Kidney (tissue), 22 donors: ENCODE measurements at places on chromosomes 7 and 10.
A peak's percentile ranks its signal among the peaks of the same experiment; 100 is the strongest.

- no peak for DNase-seq
Observed at GRCh38 chr10:76126607-76127527, 695.4 kb downstream of the LRMDA start.

DNA sequence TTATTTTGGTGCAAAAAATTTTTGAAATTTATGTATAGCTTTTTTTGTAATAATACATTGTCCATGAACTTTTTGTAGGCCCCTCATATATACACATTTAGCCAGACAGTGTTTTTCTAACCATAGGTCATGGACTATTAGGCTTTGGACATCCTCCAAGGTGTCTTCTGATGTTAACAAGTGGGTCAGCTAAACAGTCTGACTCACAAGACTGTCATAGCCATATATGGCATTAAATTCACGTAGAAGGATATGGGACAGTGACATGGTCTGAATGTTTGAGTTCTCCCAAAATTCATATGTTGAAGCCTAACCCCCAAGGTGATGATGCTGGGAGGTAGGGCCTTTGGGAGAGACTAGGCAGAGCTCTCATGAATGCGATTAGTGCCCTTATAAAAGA is 14.0 kb upstream of the NUB1 start:
- DNase-seq, result no peak

DNA sequence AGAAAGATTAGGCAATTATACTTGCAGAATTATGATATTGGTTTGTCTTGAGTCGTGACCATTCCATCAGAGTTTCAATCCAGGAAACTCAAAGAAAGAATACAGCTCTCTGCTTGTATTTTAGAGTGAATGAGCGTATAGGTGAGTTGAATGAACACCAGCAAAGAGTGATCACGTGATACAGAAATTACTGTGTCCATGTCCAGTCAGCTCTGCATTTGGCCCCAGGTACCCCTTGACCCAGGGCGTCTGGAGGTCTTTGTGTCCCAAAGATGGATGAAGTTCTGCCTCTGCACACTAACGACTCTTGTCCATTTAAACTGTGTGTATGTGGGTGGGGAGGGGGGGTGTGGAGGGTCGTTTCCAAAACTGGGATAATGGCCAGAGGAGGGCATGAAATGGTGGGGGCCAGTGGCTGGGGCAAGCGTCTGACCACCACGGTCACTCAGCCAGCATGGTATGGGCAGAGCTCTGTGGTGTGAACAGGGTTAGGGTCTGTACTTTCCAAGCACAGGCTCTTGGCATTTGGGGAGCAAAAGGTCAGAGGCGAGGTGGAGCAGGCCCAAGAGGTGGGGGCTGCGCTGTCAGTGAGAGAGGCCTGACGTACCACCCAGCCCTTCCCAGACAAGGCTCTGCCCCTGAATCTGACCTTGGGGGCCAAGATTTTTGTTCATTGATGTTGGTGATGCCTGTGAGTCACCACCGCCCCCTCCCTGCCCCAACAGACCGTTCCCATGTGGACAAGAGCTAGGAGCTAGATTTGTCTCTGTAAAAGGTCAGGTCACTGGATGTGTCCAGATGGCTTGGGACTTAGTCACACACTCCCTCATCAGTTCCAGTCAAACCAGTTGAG is 1.4 kb downstream of the PTPRE start:
- DNase-seq, result no peak

GRCh38 chr7:82442492-82443035 is 1.0 kb downstream of the CACNA2D1 start:
- peak; percentile 49 for DNase-seq

GRCh38 chr10:19570120-19570519 is 246.1 kb upstream of the PLXDC2 start:
- no peak for DNase-seq

DNA sequence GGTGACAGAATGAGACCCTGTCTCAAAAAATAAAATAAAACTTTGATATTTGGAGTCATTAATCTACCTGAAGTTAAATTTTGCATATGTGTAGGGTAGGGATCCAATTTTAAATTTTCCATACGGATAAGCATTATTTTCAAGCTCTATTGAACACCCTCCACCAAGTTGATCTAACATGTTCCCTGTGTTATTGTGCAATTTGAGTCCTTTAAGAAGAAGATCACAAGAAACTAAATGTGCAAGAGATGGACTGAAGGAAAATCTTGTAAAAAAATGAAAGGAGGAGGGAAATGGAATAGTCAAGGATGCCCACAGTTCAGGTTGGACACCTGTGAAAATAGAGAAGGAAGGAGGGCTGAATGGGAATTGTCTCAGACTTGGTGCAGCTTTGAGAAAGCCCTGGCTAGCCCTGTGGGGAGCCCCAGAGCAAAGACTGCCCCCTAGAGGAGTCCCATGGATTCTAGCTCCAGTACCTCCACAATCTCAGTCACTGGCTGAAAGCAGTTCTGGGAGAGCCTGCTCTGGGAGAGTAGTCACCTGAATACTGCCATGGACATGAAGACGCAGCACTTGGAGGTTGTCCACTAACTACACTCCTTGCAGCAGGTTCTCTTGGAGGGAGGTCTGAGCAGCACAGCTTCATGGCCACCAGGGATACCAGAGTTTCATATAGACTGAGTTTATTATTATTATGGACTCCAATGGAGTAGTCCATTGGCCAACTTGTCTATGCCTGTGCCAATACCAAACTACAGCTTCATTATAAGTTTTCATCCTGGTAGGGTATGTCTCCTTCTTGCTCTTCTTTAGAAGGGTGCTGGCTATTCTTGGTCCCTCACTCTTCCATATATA is 5.7 kb upstream of the TIAL1 start:
- DNase-seq, result no peak

DNA sequence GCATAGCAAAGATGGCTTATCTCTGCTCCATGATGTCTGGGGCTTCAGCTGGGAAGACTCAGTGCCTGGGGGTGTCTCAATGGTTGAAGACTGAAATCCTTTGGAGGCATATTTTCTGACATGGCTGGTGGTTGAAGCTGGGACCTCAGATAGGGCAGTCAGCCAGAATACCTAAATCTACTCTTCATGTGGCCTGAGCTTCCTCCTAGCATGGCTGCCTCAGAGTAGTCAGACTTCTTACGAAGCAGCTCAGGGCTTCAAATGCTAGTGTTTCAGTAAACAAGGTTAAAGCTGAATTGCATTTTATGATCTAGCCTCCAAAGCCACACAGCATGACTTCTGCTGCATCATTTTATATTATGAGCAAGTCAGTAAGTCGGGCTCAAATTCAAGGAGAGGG is 2.6 kb upstream of the BRAF start:
- no peak for DNase-seq

GRCh38 chr10:5106553-5106952 is 12.3 kb downstream of the AKR1C3 start:
- no peak for DNase-seq

- DNase-seq, result no peak
Observed at GRCh38 chr10:11144626-11145494, 127.2 kb downstream of the CELF2 start.

GRCh38 chr10:103818765-103819374 is 36.5 kb downstream of the SH3PXD2A start:
- peak; percentile 56 for DNase-seq

DNA sequence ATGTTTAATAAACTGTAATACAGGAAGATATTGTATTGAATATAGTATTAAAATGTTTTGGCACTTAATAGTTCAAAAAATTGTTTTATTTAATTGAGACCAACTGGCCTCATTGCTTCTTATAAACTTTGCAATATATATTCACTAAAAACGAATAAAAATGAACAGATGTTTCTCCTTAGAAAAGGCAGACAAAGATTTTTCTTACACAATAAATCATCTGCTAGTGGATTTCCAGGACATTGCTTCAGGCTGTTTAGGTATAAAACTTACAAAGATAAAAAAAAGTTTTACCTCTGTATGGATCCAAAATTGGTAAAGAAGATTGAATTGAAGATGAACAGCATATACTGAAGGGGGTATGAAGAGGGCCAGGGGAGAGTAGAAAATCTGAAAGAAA is 143.6 kb downstream of the AGMO start:
- DNase-seq, result no peak

DNA sequence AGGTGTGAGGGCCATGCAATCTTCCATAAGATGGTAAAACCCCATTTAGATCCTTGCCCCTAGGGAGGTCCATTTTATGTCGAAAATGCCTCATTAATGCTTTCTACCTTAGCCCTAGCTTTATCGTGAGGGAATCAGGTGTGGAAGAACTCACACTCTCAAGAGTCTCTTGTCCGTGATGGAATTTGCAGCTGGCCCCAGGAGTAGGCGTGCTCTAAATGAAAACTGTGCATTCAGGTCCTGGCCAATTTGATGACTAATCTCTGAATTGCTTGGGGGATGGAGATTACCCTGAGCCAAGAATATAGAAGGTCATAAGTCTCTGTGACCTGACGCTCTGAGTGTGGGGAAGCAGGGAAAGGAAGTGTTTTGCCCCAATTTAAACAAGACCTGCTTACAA is 6.6 kb downstream of the C10orf90 start:
- no peak for DNase-seq

DNA sequence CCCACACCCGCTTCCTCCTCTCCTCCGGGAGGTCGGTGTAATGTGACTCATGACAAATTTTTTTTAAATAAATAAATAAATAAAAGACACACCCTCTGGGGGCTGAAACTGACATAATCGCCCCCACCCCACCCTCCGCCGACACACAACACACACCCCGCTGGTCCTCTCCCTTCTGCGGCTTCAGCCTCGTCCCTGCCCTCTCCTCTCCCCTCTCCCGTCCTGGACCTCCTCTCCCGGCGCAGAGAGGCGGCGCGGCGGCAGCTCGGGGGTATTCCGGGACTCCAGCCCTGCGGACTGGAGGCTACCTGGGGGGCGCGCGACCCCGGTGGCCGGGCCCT is 686 bp downstream of the ABI1 start:
- DNase-seq, result peak; percentile 91

DNA sequence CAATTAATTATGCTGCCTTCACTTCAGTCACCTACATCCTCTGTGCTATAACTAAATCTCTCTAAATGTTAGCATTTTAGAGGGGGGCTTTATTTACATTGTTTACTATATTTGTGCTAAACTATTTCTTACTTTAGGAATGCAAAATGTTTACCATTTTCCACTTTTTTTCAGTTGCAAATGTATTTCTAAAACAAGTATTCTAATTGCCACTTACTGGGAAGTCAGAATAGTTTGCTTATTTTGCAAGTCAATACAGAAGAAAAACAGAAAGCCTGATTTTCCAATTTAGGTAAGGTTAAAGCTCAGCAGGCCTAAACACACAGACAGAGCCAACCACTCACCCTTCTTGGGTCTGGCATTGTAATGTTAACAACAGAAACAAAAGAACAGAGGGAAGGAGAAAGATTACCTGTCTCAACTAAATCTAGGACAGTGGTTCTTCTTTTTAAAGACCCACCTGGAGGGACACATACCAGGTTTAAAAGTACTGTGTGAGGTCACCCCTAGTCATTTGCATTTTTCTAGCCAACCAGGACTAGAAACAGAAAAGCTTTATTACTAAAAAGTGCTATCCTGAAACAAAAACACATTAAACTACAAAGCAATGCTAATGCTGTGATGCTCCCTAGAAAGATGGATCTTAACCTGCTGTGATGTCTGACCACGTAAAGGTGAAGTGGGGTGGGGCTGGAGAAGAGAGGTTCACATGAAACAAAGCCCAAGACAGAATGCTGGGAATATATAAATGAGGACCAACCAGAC is 178.2 kb downstream of the SLC25A13 start:
- no peak for DNase-seq

DNA sequence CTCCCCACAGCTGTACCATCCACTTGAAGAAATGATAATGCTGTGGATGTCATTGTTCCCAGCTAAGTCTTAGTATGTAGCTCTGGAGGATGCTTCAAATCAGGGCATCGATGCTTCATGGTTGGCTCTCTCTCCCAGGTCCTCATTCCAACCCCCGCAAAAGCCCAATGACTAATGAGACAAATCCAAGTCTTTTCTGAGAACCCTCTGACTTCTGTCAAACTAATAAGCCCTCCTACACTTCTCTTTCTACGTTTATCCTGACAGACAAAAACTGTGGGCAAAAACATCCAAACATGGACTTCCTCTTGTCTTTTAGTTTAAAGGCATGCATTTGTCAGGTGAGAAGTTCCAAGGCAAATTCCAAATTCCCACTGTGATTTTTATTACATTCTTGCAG is 260.4 kb upstream of the TAC1 start:
- no peak for DNase-seq

- DNase-seq, result no peak
Observed at GRCh38 chr10:48748573-48748972, 63.9 kb downstream of the WDFY4 start.

- peak; percentile 15 for DNase-seq
Observed at GRCh38 chr10:128527711-128528110, 401.5 kb upstream of the MKI67 start.

DNA sequence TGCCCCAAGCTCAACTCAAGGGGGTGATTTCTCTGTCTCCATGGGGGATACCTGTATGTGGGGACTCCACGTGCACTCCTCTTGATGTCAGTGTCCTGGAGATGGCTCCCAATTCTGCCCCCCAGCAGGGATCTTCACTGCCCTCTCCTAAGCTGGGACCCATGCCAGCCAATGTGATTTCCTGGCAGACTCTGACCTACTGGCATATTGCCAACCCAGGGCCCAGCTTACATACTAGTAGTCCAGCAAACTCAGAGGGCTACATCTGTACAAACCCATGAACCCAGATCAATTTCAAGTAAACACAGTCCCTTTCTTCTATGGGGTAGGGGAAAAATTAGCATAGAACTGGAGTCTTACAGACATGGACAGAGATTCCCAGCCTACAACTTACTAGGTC is 26.2 kb upstream of the BMPR1A start:
- no peak for DNase-seq

DNA sequence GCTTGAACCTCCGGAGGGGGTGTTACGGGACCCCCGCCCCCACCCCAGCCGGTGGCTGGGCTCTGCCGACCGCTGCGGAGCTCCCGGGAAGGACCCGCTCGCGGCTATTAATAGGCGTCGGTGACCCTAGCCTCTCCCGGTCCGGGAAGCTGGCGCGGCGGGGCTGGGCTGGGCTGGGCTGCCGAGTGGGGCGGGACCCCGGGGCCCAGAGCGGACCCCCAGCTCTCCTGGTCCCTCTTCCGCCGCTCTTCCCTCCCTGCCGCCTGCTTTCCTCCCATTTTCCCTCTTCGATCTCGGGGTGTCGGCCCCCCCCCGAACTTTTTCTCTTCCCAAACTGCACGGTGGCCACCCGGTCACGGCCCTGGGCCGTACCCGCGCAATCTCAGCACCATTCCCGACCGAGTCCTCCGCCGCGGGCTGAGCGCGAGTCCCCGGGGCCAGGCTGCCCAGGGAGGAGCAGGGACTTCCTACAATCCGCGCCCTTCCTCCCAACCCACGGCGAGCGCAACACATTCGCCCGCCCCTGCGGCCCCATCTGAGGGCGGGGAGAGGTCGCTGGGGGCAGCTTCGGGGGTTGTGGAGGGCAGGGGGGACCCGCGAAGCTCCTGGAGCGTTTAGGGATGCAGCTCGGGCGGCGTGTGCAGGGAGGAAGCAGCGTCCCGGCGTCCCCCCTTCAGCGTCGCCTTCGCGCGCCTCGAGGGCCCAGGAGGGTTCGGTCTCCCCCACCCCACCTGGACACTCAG is 3.1 kb upstream of the ELFN1 start:
- peak; percentile 53 for DNase-seq

- no peak for DNase-seq
Observed at GRCh38 chr10:58291538-58292174, 22.7 kb downstream of the CISD1 start.

- DNase-seq, result no peak
Observed at GRCh38 chr10:95796504-95796903, 40.5 kb downstream of the ENTPD1 start.

GRCh38 chr10:132884691-132885271 is 57.6 kb downstream of the CFAP46 start:
- DNase-seq, result no peak

- DNase-seq, result no peak
Observed at GRCh38 chr7:30147785-30148184, 13.0 kb downstream of the MTURN start.
